NCI-H1092 (cell line): ENCODE measurements at places on chromosomes 7 and 10.

DNA sequence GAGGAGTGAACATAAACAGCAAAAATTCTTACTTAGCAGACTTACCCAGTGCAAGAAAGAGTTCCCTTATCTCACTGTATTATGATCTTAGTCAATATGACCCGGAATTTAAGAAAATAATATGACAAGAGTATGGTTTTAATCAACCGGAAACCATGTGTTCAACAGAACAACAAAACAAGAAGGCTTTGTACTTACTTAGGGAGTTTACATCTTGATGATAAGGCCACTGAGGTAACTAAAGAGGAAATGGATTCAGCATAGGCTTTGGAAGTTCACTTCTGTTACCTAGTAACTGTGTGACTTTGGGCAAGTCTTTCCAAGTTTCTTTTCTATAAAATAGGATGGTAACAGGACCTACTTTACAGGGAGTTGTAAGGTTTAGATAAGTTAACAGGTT is 7.4 kb upstream of the FAS start:
- DNase-seq = no peak

- DNase-seq = no peak
Measured at GRCh38 chr10:89029785-89030437, 39.3 kb downstream of the FAS start.

DNA sequence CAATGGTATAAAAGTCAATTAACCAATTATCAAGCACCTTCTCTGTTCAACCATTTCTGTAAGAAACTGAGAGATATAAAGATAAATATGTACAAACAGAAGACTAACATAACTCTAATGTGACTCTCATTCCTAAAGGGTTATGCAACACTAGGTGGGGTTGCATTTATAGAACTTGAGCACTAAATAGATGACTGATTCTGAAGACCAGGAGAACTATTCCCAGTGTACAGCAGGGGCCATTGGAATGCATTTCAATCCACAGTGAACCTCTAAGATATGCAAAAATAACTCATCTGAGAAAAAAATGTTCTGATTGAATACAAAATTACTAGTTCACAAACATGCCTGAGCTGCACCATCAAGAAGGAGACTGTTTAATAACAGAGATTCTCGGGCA is 341.2 kb upstream of the STEAP1 start:
- no peak for DNase-seq

DNA sequence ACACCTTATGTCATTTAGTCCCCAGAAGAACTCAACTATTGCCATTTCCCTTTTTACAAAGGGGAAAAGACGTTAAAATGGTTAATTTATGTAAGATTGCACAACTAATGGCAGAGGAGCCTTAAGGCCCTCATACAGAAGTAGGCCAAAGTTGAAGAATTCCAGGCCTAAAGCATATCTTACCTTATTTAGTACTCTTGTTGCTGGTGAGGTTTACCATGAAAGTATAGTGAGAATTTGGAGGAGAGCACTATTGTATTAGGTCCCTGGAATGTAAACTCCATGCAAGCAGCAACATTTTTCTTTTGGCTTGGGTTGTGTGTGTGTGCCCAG is 731 bp upstream of the CRPPA start:
- no peak for DNase-seq

GRCh38 chr7:92409357-92409756 is 37.9 kb upstream of the GATAD1 start:
- DNase-seq = no peak

- no peak for DNase-seq
Measured at GRCh38 chr10:51789118-51789517, 89.7 kb upstream of the CSTF2T start.

- no peak for DNase-seq
Measured at GRCh38 chr7:563629-564170, 44.1 kb upstream of the PDGFA start.

- DNase-seq = no peak
Measured at GRCh38 chr10:59366290-59366689, 3.9 kb upstream of the FAM13C start.

DNA sequence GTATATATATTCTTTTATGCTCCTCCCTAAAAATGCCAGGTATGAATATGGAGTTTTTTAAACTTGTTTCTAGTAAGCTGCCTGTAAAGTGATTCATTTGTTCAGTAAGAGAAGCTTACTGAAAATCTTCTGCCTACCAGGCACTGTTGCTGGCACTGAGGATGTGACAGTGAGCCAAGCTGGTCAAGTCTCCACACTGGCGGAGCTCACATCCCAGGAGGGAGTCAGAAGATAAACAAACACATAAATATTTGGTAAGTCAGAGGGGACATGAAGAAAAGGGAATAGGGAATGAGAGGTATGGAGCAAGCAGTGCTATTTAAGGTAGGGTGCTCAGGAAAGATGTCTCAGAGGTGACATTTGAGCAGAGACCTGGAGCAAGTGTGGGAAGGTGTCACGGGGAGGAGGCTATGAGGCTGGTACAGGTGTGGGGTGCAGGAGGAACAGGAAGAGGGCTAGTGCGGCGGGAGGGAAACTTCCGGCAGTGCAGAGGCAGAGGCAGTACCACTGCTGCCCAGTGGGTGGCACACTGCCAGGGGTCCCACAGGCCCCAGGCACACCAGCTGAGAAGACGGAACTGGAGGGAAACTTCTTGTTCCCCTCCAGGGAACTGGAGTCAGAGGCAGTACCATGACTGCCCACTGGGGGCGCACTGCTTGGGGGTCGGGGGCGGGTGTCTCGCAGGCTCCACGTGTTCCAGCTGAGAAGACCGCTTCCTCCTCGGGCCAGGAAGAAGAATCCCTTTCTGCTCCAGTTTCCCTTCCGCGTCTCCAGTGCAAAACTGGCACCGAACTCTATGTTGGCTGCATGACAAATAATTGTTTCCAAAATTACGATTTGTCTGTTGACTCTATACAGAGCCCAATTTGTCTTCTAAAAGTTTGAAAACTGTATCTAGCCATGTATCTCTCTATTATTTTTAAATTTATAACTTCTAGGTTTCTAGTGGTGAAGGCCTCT is 161.0 kb downstream of the TEX36 start:
- DNase-seq = no peak

GRCh38 chr10:87861566-87861952 is 1.8 kb downstream of the KLLN start:
- no peak for DNase-seq

DNA sequence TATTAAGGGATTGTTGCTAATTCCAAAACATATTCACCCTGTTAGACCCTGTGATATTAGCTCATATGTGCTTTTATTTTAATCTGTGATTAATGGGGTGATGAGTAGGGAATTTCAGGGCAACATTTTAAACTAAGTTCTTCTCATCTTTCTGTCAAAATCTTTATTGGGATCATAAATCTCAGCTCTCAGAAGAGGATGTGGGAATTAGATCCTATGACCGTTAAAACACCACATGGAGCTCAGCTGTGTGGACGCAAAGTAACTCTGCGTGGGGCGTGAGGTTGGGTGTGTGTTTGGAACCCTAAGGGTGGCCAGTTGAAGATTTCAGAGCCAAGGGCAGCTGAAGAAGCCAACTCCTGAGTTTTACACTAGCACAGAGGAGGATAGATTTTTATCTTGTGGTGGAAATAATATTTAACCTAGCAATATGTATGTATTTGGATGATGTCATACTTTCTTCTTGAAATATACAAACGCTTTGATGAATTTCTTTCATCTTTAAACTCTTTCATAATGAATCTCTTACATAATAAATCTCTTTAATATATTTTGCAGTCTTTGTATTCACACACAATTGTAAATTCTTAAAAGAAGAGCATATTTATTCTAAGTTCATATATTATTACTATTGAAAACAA is 64.4 kb downstream of the EPDR1 start:
- DNase-seq = no peak

DNA sequence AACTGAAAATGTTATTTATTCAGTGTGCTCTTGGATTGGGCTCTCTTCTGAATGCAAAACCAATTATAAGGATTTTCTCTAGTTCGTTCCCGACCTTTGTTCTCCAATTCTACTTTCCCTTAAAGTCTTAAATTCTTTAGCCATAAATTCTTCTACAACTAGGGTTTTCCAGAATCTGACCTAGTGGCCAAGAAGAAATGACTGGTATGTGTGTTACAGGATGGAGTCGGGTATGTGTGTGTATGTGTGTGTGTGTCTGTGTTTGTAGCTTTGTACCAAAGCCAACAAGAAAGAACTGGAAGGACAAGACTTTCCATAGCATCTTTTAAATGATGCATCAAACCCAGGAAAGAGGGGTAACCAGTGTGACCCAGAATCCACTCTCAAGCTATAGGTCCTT is 25.8 kb upstream of the LEP start:
- no peak for DNase-seq

DNA sequence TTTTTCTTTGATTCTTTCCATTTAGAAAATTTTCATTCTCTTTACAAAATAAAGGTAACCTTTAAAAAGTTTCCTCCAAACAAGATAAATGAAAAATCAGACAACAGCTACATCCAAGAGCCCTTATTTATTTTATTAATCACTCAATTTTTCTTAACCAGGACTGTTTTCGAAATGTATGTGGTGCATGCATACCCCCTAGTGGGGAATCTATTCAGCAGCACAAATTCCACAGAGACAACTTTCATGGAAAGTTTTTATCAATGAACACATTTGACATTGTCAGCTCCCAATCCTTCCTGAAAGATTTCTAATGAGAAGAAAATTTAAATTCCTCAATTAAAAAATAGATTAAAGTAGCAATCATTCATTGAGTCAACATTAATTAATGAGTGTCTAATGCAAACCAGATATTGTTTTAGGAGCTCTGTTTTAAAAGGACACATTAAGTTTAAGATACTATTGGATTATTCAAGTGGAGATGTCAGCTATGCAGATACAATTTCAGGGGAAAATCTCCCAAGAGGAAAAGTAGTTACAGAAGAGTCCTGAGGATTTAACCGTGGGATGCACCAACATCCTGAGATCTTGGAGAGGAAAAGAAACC is 5.2 kb upstream of the HTR7 start:
- DNase-seq = no peak

DNA sequence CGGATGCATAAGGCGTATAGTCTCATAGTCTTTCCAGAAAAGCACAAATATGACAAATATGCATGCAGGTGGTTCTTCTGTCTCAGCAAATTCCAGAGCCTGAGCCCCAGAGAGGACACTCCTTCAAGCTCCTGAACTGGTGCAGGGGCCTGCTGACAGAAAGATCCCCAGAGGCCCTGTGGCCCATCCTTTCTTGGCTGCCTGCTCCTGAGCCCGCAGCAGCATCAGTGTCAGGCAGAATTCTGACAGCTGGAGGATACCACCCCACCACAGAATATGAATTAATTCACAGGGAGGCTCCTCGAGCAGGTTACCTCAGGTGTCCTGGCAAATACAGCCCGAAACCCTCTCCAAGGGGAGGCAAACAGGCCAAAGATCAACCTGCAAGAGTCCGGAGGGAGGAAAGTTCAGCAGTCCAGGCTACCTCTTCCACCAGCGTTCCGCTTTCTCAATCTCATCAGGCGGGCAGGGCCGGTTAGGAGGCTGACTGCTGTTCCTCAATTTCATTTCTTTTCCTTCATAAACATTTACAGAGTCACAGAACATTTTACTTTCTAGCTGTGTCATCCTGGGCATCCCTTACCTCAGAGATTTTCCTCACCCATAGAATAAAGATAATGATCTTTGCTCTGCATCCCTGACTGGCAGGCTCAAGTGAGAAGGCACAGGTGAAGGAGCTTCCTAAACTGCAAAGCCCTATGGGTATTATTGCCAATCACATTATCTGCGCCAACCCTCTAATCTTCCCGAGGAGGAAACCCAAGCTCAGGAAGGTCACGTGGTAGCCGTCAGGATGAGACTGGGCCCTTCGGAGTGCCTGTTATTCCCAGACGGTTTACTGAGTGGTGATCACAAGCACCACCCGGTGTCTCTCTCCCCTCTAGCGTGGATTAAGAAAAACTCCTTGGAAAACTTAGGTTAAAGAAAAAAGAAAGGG is 1.4 kb downstream of the DNAJB12 start:
- no peak for DNase-seq

DNA sequence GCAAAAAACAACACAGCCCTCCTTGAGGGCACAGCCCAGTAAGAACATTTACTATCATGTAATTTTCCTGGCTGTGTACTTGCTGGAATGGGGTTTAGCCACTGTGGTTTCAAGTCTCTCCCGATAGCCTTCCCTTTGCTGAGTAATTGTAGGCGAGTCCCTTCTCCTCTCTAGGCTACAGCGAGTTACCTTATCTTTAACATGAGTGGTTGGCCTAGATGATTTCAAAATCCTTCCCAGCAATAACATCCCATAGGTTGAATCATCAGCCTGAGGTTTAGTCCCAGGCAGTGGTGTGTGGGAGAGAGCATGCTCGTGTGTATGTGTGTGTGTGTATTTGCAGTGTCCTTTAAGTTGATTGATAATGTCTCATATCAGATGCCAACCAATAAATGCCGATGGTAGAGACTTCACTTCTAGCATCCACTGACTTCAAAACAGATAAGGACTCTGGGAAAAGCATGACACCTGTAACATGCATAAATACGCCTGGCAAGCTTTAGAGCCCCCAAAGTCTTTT is 142.9 kb upstream of the ZMIZ1 start:
- no peak for DNase-seq

DNA sequence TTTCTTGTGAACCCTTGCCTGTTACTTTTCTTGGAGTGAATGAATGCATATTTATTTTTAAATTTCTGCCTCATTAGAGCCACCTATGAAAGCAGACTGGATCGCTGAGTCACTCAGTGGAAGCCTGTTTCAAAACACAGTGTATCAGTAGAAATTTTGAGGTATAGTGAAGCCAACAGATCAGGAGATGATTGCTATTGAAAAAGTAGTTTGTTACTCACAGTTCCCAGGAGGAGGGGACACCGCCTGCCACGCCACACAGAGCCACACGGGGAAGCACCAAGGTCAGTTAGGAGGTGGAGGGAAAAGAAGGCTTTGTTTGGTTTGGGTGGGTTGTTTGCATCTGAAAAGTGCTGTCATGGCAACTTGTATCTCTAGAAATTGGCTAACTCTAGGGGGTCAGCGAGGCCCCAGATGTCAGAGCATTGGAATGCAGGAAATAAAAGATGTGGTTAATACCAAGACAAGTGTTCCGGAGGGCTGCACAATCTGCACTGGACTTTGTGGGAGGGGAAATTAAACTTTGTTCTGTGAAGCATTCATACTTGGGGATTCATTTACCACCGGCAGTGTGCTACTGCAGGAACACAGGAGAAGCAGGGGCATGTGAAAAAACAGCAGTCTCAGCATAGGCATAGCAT is 106.4 kb upstream of the SDK1 start:
- no peak for DNase-seq
